ENCODE measurements at places on chromosomes 7 and 10.

DNA sequence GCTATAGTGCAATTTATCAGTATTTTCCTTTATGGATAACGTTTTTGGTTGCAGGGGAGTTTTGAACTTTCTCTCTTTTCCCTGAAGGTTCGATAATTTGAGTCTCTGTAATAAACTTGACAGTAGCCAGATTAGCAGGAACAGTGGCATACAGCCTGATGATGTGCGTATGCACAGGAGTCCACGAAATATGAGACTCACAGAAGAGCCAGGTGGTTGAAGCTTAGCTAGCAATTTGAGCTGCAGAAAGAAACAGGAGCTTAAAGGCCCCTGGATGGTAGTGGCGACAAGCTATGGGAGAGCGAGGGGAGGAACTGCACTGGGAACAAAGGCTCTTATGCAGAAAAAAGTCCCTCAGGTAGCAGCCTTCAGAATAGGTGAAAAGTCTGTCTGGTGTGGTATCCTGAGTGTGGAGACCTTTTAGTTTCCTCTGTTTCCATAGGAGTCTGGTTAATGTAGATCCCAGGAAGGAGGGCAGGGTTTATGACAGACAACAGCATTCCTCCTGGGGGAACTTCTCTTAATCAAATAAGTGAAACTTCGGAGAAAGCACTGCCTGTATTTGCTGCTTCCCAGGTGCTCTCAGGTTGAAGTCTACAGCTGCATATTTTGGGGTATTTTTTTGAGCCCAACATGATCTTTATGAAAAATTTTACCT, 32.7 kb downstream of the FANK1 start:
- no peak for DNase-seq

GRCh38 chr7:123811056-123811455, 33.9 kb upstream of the HYAL4 start:
- no peak for DNase-seq

DNA sequence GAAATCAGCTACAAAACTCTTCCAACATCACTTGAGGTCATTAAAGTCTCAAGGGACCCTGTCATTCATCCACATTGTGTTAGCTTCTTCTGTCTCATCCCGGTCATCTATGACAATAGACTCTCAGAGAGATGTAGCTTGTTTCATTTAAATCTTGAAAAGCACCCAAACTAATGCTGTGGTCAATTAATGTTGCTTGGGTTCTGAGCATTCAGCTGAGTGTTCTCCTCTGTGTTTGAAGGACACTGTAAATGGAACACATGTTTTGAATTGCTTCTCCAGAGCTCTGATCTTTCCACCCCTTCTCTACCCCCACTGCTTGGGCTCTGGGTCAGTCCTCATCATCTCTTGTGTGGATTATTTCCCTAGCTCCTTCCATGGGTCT, 19.6 kb upstream of the ADD3 start:
- no peak for DNase-seq

GRCh38 chr10:132407243-132407746, 10.3 kb downstream of the PWWP2B start:
- DNase-seq: no peak

DNA sequence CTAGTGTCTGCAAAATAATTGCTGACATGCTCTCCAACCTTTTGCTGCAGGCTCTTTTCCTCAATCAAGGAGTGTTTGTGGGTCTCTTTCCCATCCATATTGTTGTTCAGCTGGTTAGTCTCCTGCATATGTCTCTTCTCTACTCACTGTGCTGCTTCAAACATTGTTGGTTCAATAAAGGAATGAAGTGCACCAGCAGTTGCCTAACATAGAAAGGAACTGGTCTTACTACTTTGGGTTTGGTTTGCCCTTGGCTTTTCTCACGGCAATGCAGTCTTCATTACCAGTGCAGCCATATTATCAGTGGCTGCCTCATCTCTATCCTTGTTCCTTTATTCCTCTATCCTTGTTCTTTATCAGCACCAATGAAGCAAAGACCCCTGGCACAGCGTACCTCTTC, 169.7 kb upstream of the TPK1 start:
- DNase-seq: no peak

DNA sequence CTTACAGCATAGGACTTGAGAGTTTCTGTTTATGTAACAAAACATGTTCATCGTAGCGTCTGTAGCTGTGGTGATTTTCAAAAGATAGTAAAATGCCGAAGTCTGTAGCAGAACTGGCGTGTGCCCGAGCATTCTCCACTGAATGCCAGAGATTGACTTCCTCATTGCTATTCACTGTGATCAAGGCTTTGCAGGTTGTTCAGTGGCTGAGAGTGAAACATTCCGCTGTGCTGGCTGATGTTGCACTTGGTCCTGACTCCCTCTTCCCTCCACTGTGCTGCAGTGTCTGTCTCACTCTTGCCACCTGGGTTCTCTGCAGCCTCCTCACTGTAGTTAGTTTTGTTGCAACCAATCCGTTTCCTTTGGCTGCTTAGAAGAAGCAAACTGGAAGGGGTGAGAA, 37.6 kb downstream of the FHIP2A start:
- DNase-seq: no peak

GRCh38 chr10:36448760-36449691, 676.4 kb upstream of the ANKRD30A start:
- DNase-seq: no peak

DNA sequence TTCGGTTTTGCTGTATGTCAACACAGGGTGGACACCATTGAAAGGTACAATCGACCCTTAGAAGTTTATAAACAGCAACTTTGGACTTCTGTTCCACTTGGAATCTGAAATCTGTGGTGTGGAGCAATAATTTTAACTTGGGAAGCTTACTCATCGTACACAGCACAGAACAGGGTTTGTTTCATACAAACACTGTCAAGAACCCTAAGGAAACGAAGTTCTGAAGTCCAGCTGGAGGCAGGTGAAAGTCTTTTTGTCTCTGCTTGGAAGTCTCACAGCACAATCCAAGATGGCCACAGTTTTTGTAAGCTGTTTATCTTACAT, 31.5 kb downstream of the NMT2 start:
- DNase-seq: no peak

- DNase-seq: no peak
Observed at GRCh38 chr10:104255311-104255981, 754 bp downstream of the GSTO1 start.

DNA sequence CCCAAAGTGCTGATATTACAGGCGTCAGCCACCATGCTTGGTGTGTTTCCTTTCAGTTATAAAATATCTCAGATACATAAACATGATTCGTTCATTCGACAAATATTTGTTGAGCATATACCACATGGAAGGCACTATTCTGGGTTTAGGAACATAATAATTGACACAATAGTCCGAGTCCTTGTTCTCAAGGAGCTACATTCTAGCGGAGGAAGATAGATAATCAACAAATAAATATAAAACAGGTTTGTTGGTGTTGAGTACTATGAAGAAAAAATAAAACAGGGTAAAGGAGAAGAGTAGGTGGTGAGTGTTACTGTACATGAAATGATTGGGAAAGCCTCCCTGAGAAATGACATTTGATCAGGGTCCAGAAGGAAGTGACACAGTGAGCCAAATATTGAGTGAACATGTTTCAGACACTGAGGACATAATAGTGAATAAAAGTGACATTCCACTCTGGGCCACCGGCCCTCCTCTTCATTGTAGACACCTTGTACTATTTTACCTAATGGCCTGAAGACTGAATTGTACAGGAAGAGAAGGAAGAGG, 6.9 kb upstream of the HILPDA start:
- DNase-seq: no peak

DNA sequence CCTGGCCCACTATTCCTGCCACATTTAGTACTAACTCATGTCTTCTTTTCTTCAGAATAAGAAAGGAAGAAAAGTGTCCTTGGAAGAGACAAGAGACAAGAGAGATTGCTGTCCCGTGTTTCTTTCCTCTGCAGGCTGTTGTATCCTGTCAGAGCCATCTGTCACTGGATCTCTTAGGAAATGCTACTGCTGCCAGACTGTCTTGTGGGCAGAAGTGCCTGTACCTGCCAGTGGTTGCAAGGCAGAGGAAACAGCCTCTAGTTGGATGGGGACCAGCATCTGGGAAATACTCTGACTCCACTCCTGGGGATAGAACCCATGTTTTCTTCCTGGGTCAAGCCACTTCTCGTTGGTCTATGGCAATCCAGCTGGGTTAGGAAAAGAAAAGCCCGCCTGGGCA, 16.7 kb upstream of the MAP3K8 start:
- no peak for DNase-seq

DNA sequence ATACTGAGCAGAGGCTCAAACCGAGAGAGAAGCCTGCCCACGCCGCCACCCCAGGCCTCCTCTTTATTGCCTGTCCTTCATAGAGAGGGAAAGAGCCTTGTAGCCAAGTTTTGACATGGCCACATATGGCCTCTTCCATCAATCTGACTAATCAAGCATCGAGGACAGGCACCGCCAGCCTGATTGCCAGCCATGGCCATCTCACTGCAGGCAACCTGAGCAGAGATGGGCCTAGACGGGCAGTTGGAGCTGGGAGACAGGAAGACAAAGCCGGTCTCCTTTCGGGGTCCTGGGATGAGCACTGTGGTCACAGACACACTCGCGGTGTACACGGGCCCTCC, 67.2 kb downstream of the EBF3 start:
- no peak for DNase-seq

GRCh38 chr10:105993609-105994008, 1170.9 kb downstream of the SORCS1 start:
- DNase-seq: no peak

DNA sequence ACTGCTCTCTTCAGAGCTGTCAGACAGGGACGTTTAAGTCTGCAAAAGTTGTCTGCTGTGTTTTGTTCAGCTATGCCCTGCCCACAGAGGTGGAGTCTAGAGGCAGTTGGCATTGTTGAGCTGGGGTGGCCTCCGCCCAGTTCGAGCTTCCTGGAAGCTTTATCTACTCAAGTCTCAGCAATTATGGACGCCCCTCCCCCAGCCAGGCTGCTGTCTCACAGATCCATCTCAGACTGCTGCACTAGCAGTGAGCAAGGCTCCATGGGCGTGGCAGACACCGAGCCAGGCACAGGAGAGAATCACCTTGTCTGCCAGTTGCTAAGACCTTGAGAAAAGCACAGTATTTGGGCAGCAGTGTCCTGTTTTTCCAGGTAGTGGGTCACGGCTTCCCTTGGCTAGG, 98.1 kb downstream of the SDHAF3 start:
- no peak for DNase-seq

DNA sequence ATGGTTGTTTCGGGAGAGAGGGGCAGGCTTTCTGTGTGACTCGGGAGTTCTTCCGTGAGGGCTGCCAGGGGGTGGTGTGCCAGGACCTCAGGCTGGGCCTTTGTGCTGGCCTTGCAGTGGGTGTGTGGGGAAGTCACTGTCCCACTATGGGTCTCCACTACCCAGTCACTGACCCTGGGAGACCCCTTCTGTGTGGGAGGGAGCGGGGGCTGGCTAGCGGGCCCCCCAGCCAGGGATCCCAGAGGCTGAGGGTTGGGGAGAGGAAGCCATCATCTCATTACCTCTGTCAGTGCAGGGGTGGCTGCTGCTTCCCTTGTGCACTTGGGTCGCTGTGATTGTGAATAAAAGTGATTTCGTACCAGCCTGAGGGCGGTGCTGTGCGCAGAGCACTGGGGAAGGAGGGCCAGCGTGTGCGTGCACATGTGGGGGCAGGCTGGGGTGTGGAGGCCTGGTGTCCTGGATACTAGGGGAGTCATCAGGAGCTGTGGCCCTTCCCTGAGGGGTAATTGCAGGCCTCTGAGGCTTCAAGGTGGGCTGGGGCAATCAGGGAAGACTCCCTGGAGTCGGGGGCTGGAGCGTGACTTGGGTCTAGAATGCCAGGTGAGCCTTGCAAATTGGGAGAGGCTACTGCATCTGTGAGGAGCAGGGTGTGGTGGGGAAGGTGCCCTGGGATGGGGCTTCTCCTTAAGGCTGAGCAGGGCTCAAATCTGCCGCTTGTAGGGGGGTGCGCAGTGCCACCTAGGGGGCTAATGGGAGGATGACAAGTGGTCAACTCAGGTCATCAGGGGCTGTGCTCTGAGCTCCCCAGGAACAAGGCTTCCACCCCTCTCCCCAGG, 98.9 kb downstream of the NEURL1 start:
- DNase-seq: peak; percentile 12

DNA sequence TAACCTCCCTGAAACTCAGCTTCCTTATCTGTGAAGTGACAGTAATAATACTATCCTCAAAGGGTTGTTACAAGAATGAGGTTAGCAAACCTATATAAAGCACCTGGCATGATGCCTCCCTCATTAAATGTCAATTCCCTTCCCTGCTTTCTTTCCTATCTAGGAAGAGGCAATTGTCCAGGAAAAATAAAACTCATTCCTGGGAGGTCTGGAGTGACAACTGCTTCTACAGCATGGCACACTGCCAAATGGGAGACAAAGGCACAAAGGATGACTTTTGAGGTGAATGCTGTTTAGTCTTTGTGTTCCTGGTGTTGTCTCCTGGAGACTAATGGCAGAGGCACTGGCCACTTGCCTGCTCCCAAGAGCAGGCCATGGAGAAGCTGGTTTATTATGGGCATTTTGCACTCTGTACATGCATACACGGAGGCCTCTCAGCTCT, 32.2 kb upstream of the PDE1C start:
- no peak for DNase-seq

DNA sequence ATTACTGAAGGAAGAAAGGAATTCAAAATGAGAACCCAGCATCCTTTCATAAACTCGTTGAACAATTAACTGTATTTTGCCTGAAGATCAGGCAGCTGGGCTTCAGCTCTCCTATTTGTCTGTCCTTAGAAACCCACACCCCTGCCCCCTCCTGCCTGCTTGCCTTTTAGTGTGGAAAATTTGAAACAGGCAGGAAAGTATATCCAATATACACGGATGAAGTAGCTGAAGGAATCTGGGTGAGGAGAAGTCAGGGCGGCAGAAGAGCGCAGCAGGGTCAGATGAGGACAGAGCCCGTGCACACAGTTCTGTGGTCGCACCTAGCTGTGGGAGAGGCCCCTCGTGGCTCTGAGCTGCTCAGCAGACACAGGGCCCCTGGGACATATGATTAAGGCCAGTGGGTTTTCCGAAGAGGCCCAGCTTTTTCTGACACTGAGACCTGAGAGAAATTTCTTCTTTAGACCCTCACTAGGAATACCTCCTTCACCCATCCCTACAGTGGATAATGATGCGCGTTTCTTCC, 87.9 kb downstream of the ACTR3B start:
- DNase-seq: no peak

DNA sequence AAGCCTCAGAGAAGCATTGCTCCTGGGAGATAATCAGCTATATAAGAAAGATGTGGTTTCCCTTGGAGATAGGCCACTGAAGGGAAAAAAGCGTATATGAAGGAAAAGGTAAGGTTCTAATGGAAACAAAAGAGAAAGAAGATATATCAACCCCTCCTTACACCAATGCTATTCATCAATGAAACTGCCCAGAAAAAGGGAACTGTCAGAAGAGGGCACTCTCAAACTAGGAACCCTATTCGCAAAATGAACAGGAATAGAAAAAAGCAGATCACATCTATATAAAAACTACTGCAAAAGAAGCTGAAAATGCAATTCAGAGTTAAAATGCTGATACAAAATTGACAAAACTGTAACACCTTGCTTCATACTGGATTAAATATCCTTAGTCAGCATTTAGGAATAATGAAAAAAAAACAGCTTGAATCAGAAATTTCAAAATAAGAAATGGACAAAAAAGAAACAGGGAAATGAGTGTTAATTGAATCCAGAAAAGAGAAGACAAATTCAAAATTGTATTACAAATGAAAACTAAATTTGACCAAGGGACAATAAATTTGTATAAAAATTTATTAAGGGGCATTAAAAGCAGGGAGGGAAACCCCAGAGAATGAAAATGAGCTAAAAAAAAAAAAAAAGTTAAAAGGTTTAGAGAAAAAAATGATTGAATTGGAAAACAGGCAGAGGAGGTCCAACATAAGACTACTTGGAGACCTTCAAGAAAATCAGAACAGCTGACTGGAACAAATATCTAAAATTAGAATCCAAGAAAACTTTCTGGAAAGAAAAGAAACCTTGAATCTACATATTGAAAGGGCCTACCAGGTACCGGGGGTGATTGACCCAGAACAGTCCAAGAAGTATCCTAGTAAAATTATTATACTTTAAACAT, 17.9 kb downstream of the NHLRC2 start:
- DNase-seq: no peak
